Stimulated activated CD8-positive, alpha-beta memory T cell treated with anti-CD3 and anti-CD28 coated beads, Interleukin-7, amount 100 ng/mL, for 48 hours (primary cell): ENCODE measurements at places on chromosomes 16 and 17.
A peak's percentile ranks its signal among the peaks of the same experiment; 100 is the strongest.

DNA sequence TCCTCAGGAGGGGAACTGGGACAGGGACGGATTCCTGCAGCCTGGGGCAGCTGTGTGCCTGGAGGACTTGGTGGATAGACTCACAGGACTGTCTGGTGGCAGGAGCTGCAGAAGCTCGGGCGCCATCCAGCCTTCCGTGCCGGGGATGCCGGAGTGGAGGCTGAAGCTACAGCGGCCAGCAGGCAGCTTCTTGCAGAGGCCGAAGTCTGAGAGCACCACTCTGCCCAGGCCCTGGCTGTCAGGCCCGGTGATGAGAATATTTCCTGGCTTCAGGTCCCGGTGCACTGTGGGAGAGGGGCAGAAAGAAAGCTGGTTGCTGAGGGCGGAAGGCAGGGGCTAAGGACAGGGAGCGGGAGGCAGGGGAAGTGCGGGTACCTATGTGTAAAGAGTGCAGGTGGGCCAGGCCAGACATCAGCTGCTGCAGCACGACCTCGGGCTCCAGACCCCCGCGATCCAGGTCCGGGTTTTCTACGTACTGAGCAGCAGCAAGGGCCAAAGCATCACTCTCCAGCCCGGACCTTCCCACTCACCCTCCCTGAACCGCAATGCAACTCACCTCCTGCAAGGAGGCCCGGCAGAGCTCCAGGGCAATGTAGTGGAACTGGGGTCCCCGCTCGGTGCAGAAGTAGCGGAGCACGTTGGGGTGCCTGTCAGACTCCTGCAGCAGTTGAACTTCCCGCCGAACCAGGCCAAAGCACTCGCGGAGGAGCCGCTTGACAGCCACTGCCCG lies 16.1 kb downstream of the PLK1 start:
- DNase-seq = no peak

DNA sequence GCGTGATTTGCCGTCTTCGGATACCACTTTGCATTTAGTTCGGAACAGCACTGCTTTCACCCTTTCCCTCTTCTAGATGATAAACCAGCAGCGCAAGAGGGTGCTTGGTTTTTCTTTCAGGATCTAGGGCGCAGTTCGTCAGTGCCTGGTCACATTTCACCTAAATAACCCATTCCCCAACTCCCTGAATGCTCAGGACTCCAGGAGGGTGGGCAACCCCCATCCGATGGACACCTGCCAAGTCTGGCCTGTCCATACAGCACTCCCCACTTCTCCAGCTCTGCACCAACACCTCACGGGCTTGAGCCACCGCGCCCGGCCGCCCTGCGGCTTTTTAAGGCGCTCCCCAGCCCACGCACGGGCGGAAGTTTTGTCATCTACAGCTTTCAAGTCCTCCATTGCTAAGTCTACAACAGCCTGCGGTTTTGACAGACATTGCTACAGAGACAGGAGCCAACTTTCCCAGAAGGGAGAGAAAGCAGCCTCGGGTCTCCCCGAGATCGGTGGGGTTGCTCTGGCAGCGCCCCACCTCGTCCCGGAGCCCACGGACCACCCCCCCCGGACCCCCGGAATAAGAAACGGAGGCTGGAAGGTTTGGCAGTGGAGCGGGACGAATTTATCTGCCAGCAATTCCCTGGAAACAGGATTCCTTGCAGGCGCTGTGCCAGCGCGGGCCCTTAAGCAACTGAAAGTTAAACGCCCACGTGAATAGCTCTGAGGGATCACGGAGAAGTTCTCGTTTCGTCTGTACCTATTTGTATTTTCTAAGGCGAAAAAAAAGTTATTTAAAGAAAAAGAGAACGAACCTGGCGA lies 38.6 kb upstream of the SLFN13 start:
- peak; percentile 76 for DNase-seq

DNA sequence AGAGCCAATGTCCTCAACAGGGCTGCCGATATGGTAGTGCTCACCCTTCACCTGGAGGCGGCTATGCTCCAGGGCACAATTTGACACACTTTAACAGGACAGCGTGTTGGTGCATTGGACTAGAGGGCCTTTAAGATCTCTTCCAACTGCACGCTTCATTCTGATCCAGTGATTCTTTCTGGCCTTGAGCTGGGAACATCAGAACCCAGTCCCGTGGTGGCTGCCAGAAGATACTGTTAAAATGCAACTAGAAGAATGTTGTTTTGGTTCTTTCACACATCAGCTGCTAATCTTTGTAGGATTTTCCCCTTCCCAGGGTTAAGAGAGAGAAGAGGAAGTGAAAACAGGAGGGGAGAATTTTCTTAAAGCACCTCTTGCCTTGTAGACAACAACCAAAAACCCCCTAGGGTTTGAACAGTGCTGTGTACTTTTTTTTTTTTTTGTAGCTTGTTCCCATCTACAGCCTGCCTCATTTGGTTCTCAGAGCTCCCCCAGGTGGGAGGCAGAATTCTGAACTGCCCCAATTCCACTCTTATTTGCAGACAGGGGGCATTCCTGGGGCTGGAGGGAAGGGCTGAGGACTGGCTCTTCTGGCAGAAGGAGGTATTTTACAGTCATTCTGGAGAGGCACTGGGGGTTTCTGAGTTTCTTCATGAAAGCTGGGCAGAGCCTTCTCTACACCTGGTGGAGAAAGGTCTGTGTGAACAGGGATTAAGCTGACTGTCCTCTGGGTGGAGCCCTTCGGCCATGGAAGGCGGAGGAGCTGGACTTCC lies 32.4 kb downstream of the SMARCE1 start:
- DNase-seq = no peak

- no peak for DNase-seq
Observed at GRCh38 chr17:77602883-77603640, 355.4 kb upstream of the TNRC6C start.

GRCh38 chr17:32118835-32119234 lies 23.5 kb upstream of the RHOT1 start:
- DNase-seq = no peak
